ENCODE measurements at places on chromosomes 4 and X.

DNA sequence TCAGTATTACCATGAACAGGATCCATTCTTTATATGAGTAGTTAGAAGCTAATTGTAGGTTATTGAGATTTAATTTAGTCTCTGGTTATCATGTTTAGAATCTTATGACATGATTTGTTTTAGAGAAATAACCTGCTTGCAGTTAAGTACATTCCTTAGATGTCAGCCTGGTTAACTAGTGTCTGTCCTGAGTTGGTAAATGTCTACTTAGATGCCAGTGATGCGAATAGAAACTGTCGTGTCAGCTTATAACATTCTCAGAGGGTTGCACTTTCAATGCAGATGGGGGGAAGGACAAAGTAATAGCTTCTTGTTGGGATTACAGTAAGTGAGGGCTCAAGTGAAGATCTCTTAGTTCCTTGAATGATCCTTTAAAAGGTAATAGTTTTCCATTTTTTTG lies 227.8 kb upstream of the SPRY1 start:
- no peak for DNase-seq

DNA sequence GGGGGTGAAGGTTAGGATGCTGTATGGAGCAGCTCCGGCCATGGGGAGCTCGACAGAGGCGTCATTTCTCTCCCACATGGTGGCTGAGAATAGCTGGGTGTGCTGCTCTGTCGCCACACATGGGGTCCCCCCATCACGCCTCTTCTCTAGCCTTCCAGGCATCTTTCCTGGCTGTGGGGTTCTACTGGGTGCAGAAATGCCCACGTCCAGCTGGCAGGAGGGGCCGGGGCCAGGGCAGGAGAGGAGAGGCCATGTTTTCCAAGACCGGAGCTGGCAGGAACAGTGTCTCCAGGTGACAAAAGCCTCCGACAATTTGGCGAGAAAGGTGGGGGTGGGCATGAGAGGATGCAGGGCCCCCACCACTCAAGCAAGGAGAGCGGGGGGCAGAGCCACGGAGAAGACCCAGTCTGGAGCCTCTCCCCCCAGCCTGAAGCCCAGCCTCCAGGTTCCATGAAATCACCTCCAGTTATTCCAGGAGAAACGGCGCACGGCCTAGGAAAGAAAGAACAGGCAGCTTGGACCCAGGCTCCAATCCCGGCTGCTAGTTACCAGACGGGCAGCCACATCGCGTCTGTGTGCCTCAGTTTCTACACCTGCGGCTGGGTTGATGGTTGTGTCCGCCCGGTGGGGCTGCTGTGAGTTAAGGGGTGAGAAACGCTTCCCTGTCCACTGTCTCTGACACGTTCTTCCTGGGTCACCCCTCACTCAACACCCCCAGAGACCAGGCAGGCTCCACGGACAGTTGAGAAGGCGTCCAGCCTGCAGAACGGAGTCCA lies 27.4 kb upstream of the SPON2 start:
- DNase-seq: peak; percentile 31

GRCh38 chr4:99324361-99324760 lies 3.2 kb upstream of the ADH1B start:
- DNase-seq: no peak

GRCh38 chrX:118480172-118480571 lies 15.4 kb upstream of the DOCK11 start:
- DNase-seq: no peak

DNA sequence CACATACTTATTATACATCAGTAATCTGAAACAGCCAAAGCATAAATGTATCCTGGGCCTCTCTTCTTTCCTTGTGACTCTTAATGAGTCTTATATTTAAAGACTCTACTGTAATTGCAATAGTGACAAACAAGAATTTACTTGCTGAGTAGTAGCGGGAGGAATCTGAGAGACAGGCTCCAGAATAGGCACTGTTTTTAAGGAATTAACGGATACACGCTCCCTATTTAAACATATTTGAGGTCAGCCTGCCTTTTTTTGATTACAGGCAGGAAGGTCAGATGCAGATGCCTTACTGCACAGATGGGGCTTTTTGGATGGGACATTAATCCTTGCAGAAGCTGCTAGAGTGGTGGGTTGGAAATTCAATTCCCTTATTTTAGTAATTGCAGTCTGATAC lies 196.3 kb upstream of the ANXA3 start:
- no peak for DNase-seq

DNA sequence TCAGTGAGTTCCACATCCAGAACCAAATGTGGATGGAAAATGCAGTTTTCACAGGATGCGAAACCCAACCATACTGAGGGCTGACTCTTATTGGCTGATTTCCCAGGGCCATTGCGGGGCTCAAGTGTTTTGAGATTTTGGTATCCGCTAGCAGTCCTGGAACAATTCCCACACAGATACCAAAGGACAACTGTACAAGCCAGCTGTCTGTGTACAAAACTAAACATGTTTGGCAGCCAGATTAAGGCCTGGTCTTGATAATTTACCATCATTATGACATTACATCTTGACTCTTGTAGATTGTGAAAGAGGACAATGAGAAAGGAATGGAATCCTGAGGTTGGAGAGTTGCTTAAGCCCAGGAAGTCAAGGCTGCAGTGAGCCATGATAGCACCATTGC lies 121.9 kb downstream of the DKK2 start:
- DNase-seq: no peak

DNA sequence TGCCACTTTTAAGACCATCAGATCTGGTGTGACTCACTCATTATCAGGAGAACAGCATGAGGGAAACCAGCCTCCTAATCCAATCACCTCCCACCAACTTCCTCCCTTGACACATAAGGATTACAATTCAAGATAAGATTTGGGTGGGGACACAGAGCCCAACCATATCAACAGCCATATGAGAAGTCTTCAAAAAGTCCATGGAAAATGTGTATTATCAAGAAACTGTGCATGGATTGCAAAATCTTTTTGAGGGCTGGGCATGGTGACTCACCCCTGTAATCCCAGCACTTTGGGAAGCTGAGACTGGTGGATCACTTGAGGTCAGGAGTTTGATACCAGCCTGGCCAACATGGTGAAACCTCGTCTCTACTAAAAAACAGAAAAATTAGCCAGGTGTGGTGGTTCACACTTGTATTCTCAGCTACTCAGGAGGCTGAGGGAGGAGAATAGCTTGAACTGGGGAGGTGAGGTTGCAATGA lies 17.8 kb upstream of the RPL39 start:
- DNase-seq: no peak

DNA sequence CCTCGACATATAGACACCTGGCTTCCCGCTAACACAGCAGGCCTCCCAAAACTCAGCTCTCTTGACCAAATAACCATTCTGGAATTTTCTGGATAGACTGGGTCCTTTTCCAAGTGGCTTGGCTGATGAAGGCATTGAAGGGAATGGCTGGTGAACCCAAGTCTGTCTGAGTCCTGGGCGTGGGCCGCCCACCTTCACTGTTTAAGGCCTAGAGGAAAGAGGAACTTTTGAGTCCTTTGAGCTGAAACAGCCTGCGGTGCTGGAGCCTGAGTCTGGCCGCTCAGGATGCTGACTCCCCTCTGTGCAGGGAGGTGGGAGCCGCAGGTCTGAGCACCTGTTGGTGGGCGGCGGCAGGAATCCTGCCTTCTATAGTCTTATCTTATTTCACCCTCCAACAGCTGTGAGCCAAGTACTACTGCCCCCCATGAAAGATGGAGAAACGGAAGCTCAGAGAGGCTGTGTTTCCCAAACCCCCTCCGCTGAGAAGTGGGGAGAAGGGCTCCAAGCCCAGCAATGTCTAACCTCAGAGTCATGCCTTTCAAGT lies 23.4 kb downstream of the ACOX3 start:
- no peak for DNase-seq

DNA sequence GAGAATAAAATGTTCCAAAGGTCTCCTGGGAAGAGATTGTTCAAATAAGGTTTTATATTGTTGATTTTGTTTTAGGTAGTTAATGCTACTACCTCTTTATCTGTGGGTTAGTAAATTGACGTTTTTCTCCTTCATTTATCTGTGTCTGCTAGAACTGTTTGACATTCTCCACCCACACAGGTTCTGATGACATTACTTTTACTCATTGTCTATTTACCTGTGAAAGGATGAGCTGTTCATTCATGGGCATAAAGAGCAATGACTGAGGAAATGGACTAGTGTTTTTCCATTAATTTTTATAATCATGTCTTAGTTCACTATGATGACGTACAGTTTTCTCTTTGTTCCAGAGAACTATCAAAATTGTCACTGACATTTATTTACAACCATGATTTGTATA lies 75.6 kb downstream of the CPE start:
- DNase-seq: no peak

DNA sequence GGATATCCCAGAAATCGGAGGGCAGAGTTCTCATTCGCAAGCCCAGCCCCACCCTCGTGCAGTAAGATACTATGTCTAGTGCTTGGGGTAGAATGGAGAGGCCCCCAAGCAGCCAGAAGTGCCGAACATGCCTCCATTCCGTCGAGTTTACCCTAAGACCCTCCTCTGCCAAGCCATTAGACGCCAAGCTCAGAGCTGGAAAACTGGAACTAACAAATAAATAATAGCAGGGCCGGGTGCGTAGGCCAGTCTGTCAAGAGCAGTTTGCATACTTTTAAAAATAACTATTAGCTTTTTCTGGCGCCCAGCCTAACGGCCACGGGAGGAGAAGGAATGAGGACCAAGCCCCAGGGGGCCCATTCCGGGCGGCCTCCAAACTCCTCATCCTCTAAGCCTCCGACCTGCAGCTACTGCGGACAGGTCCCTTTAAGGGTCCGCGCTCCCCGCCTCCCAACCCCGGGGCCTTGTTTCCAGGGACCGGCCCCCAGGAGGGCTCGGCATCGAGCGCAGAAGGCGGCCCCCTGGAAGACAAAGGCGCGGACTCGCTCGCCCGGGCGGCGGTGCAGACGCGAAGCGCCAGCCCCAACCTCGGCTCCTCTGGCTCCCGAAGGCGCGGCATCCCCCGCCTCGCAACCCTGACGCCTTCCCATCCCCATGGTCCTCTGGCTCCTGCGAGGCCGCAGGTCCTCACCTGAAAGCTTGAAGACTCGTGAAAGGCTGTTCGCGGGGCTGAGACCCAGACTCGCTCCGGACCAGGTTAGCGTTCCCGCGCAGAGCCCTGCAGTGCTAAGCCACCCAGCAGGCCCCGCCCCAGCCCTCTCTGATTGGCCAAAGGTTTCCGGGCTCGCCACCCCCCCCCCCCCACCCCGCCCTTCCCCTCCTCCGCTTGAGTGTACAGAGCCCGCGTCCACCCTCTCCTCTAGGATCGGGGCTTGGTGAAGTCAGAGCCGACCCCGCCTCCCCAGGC lies at the start of gene TMSB15A:
TMSB15A (minus strand) TSS at position 765 of the 967 bp plus-strand sequence.
- peak; percentile 55 for DNase-seq

DNA sequence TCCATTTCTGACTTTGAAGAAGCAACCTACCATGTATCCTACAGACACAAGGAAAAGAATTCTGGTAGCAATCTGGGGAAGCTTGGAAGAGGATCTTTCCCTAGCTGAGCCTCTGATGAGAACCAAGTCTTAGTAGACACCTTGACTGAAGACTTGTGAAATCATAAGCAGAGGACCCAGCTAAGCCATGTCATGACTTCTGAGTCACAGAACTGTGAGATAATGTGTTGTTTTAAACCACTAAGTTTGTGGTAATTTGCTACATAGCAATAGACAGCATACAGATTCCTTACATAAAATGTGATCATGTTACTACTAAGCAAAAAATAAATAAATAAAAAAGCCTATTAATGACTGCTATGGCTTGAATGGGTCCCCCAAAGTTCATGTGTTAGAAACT lies 71.3 kb upstream of the ANKRD50 start:
- no peak for DNase-seq

DNA sequence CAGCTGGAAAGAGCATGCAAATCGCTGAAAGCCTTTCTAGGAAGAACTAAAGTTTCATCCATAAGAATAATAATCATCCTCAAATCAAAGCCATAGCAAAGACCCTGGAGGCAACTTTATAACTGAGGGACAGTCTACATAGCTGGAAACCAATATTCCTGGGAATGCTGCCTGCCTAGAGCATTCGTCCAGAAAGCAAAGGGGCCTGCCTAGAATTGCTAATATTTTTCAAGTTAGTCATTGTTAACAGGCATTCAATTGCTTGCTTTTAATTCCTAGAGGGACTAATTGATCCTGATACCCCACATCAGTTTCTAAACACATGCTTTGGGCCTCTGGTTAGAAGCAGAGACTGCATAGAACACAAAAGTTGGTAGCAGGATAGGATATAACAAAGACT lies 4.2 kb upstream of the PPARGC1A start:
- no peak for DNase-seq

- no peak for DNase-seq
Observed at GRCh38 chrX:24767557-24767956, 73.8 kb downstream of the POLA1 start.

DNA sequence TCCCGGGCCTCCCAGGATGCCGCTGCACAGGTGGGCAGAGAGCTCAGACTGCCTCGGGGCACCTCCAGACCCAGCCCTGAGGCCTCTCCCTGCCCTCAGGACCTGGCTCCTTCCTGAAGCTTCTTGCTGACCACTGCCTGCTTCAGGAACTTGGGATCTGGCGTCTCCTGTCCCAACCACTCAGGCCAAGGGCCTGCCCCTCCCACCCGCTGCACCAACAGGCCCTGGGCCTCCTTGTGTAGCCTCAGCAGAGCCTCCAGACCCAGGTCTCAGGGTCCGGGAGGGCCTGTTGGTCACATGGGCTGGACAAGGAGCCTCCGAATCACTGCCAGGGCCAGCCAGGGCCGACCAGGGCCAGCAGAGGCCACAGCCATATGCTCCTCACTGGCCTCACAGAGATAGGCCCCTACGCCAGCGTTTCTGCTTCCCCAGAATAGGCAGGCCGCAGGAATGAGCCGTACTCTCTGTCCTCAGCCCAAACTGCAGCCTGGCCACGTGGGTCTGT lies 2.8 kb downstream of the MXD4 start:
- DNase-seq: no peak

GRCh38 chrX:111411983-111412382 lies at the start of gene DCX:
TSS of gene DCX (minus strand) at chrX:111412192. CDS start at chrX:111410398, 1,794 bp downstream.
- DNase-seq: no peak

- DNase-seq: no peak
Observed at GRCh38 chrX:9871701-9872268, 85.6 kb downstream of the SHROOM2 start.

GRCh38 chr4:143082701-143083100 lies 102.0 kb upstream of the USP38 start:
- DNase-seq: no peak

DNA sequence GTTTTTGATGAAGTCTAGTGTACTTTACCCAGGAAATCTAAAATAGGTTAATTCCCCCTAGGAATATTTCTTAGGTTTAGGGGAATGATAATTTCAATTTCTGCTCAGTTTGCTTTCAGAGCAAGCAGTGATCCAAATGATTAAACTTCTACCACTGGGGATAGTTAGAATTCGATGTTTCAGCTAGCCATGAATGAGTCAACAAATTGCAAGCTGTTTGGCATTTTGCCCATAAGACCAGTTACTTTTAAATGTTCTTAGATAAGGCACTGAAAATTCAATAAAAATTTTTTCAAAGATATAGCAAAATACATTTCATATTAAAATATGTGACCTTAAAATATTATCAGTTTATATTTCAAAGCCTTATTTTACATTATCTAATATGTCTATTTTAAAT lies 993.6 kb downstream of the ARAP2 start:
- DNase-seq: no peak

DNA sequence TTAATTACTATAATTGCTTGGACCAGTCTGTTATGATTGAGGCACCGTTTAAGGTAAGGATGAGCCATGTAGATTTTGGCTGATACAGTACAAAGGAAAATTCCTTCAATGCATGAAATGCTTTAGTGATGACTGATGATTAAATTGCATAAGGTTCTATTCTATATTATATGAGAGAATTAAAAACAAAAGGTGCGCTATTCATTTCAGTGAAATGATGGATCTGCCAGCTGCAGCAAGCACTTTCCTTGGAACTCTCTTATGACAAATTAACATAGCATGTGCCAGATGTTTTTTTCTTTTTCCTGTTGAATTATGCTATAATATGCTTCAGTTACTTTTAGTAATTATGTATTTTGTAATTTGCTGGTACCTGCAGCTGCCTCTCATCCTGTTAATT lies 98.5 kb downstream of the JADE1 start:
- DNase-seq: no peak

All from CD4-positive, alpha-beta T cell (primary cell).